ENCODE measurements at places on chromosomes 4 and X.

DNA sequence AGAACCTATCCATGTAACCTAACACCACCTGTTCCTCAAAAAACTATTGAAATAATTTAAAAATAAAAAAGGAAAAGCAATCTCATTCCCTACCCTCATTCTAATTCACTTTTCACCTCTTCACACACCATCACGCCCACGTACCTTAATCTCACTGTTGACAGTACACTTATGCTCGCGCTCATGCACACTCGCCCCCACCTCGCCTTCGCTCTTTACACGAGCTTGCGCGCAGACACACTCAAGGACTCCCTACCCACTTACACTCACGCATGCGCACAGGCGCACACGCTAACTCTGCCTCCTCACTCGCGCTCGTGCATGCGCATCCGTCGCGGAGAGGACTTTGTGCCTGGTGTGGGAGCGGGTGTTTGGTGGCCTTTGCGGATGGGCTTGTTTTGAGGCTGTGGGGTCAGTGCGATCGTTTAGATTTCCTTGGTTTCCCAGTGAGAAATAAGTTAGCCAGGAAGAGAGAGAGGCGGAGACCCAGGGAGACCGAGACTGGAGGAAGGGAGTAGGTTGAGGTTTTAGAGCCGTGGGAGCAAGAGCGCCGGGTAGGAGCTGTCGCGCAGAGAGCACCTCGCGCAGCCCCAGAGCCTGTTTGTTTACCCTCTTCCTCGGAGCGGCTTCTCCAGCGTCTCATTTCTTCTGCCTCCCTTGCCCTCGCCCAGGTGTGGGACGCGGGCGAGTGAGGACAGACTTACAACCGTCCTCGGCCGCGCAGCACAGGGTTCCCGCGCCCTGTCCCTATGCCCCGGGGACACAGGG is 8.1 kb upstream of the GSX2 start:
- DNase-seq = peak; percentile 68

DNA sequence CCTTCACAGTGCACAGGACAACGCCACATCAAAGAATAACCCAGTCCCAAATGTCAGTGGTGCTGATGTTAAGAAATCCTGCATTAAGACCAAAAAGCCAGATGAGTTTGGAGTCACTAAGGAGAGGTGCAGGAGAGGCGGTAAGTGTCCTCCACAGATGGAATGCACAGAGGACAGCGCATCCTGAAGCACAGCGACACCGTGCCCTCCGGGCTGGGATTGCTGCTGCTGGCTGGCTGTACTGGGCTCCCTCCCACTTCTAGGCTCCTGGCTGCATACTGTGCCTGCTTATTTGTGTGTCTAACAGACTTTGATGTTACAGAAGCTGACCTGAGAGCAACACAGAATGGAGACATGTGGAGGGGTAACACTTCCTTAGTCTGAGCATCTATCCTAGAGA is 325.6 kb upstream of the BOD1L1 start:
- no peak for DNase-seq

GRCh38 chr4:8639021-8639420 is 46.5 kb downstream of the CPZ start:
- no peak for DNase-seq

DNA sequence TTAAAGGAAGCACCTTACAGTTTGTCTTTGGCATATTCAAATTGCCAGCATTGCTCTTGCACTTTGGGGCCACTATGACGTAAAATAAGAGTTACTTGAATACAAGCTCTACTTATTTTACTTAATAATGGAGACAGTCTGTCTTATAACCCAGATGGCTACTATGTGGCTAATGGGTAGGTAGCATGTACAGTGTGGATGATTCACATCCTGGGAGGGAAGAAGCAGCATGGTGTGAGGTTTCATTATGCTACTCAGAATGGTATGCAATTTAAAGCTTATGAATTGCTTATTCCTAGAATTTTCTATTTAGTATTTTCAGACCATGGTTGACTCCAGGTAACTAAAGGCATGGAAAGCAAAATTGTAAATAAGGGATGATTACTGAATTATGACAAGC is 761.8 kb upstream of the ATOH1 start:
- no peak for DNase-seq

GRCh38 chr4:142567199-142567598 is 278.9 kb downstream of the INPP4B start:
- no peak for DNase-seq

- DNase-seq = peak; percentile 75
Observed at GRCh38 chrX:123464709-123465108, 268.1 kb downstream of the THOC2 start.
